ENCODE measurements at places on chromosomes 1 and 21.

GRCh38 chr1:78146205-78146771, 100.5 kb downstream of the GIPC2 start:
- no peak for DNase-seq

GRCh38 chr1:67308136-67308535, 463 bp downstream of the IL12RB2 start:
- peak; percentile 35 for DNase-seq

GRCh38 chr1:65813956-65814355, 21.3 kb downstream of the PDE4B start:
- DNase-seq: no peak

DNA sequence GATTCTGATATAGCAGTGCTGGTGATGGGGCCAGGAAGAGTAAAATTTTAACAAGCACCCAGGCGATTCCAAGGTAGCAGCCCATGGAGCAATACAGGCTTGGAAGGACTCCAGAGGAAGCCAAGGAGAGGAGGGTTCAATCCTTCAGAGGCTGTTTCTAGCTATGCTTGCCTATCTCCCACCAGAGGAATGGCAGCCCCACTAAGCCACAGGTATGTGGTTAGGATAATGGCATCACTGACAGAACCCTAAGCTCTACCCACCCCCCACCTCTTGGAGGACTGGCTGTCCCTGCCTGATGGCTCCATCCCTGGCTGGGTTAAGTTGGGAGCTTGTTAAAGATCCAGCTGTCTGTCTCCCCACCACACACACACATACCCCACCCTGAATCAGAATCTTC, 19.3 kb upstream of the PTAFR start:
- DNase-seq: peak; percentile 31

DNA sequence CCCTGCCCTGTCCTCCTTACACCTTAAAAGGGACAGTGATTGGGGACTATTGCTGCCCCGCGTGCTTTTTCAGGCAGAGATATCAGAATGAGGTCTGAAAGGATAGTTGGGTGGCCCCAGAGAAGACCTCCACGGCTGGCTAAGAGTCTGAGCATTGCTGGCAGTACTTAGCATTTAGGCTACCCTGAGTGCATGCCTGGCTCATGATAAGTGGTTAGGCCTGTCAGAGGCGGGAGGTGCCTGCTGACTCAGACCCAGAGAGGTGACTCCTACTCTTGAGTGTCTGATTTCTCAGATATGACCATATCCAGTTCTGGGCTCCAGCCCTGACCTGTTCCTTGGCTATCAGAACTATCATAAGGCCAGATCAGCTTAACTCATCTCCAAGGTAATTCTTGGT, 213.7 kb downstream of the PBX1 start:
- no peak for DNase-seq

DNA sequence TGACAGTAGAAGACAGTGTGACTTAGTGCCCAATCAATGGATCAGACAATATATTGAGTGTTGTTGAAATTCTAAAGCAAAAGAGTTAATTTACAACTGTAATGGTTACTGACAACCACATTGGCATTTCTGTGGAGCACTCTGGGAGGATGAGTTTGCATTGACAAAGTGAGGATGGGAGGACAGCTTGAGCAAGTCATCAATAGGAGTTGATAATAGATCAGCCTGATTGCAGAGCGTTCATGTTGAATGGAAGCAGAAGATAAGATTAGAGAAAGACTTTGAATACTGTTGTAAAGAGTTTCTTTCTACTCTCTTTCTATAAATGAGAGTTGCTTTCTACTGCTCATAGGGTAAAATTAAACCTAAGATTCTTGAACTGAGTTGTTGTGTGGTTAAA, 3.9 kb downstream of the EEIG2 start:
- no peak for DNase-seq

DNA sequence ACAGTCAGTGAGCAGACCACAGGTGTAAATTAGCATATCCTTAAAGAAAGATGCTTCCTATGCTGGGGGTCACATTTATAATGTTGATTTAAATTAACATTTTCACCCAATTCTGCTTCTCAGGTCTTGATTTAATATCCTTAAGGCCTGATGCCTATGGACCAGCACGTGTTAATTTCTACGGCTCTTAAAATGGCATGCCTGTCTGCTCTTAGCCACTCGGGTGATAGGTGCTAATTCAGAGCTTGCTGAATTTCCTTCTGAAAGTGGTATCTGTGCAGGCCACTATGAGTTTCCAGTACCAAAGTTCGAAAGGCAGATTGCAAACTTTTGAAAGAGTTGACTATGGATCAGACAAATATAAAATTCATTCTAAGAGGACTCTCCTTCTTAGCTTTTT, 487.4 kb upstream of the ADGRL2 start:
- DNase-seq: no peak

- DNase-seq: no peak
Observed at GRCh38 chr21:9753943-9754342, 767.4 kb upstream of the TPTE start.

- DNase-seq: no peak
Observed at GRCh38 chr1:156754219-156754618, 2.7 kb upstream of the HDGF start.

DNA sequence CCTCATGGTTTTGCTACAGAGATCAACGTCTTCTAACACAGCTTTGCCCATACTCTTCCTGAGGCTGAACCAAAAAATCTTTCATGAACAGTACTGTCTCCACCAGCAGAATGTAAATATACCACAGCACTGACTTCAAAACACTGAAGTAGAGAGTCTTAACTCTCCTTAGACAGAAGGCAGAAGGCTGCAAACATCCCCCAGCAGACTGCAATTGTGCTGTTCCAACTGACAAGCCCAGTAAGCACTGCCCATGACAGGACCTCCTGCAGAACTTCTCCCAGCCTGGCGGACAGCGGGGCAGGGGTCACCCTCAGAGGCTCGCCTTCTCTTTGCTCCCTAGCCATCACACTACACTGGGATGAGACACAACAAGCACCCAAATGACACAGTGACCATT, 218.7 kb downstream of the RERE start:
- no peak for DNase-seq

- DNase-seq: no peak
Observed at GRCh38 chr1:201108614-201109013, 3.6 kb downstream of the CACNA1S start.

- DNase-seq: peak; percentile 30
Observed at GRCh38 chr1:43366601-43367025, 1.2 kb downstream of the ELOVL1 start.

GRCh38 chr1:161020509-161021164, at the start of gene F11R:
F11R (minus strand) TSS chr1:161021152; CDS start chr1:161021073, 79 bp downstream.
- DNase-seq: peak; percentile 61

- no peak for DNase-seq
Observed at GRCh38 chr1:226512076-226512728, 36.4 kb upstream of the STUM start.

DNA sequence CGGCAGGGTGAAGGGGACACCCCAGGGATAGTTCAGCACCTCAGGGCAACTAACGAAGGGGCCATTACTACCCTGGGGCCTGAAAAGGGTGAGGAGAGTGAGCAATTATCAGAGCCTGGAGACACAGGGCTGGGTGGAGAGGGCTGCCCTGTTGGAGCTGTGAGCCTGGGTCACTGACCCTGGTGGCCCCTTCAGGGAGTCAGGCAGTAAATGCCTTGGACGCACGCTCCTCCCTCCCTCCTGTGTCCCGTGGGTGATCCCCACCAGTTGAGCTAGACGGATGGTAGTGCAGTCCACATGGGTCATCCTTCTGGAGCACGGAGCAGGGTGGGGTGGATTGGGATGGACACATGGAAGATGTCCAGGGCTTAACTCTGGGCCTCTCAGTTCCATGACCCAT, 305.3 kb downstream of the PTPRU start:
- DNase-seq: no peak

DNA sequence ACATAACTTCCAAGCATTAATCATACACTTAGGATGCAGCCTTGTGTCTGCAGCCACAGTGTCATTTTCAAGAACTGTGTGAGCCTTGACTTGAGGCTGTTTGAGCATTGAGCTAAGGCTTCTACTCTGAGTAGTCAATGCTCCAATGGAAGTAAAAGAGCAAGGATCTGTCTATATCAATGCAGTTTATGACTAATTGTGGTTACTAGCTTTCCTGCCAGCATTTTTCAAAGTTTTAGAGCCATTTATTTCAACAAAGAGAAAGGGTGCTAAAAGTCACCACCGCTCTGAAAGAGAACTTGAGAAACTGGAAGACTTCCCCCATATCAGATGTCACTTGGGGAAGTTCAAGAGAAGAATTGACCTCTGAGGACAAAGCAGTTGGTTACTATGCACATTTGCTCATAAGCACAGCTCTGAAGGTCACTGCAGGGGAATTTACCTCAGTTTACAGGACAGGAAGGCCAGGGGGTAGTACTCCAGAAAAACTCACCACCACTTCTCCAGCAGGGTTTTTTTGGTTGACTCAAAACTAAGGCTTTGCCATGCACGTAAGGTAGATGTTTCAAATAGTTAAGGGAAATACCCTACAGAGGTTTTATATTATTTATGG, 24.5 kb upstream of the RGS1 start:
- no peak for DNase-seq

Data from WTC11 (cell line).